ENCODE measurements at places on chromosomes 3 and 15.

- no peak for DNase-seq
Observed at GRCh38 chr3:1830851-1831250, 267.8 kb upstream of the CNTN4 start.

GRCh38 chr3:127461286-127461910 lies 129.1 kb downstream of the TPRA1 start:
- DNase-seq = no peak

- no peak for DNase-seq
Observed at GRCh38 chr3:62589078-62589477, 215.7 kb upstream of the FEZF2 start.

- DNase-seq = no peak
Observed at GRCh38 chr3:115632026-115632425, 8.7 kb downstream of the GAP43 start.

DNA sequence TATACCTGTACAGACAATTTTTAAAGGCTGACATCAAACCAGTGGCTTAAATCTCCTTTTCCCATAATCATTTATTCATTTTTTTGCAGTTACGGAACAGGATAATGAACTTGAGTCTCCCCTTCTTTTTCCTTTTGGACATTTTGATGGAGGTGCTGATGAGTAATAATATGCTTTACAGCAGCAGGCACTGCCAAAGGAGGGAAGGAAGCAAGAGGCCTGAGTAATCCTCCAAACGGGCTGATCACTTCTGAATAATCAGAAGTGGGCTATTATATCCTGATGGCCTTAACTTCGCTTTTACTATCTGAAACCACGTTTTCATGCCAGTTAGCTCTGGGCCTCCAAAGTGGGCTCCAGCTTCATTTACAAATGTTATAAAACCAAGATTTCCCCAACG lies 527.2 kb downstream of the FOXP1 start:
- no peak for DNase-seq

GRCh38 chr15:67799801-67800205 lies 25.5 kb upstream of the SKOR1 start:
- no peak for DNase-seq

DNA sequence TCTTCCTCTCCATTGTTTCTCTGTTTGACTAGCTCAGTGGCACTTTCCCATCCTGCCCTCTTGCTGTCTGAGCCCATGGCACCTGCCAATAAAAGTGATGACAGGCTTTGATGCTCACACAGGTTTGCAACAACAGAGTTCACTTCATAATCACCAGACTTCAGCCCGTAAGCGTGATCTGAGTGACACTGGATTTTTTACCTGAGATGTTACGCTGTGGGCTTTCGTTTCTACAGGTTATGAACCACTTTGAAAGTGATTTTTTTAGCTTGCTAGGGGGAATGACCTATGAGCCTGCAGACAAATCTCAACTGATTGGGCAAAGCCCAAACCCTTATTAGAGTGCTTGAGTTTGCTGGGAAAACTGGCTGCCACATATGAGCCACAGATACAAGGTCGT lies 173.9 kb upstream of the ICE2 start:
- no peak for DNase-seq

DNA sequence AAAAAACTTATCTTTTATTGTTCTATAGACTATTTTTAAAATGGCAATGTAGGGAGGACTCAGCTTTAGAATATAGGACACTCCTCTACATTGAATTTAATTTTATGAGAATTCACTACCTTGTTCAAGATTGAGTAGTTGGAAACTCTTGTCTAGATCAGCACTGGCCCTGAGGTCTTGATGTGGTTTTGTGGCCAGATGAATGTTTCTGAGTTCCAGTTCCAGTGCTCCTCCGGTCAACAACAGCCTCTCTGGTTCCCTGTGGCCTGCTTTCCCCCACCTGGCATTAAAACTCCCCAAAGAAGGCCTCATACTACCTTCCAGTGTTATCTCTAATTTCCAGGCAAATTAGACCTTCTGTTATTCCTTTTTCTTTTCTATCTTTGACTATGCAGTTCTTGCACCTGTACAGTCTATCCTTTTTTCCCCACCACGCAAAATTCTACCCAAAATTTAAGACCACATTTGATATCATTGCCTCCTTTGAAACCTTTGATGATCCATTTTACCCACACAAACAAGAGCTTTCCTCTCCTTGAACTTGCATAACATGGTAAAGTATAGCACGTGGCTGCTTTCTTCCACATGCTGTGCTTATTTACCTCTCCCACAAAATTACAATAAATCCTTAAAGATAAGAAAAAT lies 9.6 kb upstream of the ANP32A start:
- DNase-seq = no peak

- no peak for DNase-seq
Observed at GRCh38 chr3:107430996-107431245, 53.7 kb downstream of the CCDC54 start.

- no peak for DNase-seq
Observed at GRCh38 chr3:172853921-172854666, 103.6 kb downstream of the ECT2 start.

GRCh38 chr15:42608110-42608531 lies 32.7 kb downstream of the STARD9 start:
- no peak for DNase-seq

GRCh38 chr3:76011121-76011520 lies 225.8 kb upstream of the ZNF717 start:
- no peak for DNase-seq

- DNase-seq = no peak
Observed at GRCh38 chr15:96747291-96747690, 416.8 kb downstream of the NR2F2 start.

- DNase-seq = no peak
Observed at GRCh38 chr15:45449916-45450867, 71.8 kb upstream of the GATM start.

DNA sequence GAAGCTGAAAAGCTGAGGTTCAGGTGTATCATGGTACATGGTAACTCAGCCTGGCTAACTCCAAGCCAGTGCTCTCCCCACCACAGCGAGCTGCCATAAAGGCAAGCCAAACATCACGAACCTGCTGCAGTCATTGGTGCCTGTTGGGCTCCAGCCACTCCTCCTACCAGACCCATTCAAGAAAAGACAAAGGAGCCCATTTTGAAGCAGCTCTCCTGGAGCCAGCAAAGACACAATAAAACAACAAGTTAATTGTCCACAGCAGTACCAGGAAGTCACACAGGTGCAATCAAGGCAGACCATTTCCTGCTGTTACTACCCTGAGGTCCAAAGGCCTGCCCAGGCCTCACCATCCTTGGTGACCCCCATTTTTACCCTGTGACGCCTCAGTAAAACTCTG lies 77.6 kb downstream of the DAPK2 start:
- DNase-seq = no peak

- DNase-seq = no peak
Observed at GRCh38 chr3:69081583-69082262, 1.6 kb upstream of the UBA3 start.

GRCh38 chr3:18086760-18087159 lies 338.4 kb downstream of the SATB1 start:
- no peak for DNase-seq

- no peak for DNase-seq
Observed at GRCh38 chr15:33322091-33322490, 11.3 kb downstream of the RYR3 start.

DNA sequence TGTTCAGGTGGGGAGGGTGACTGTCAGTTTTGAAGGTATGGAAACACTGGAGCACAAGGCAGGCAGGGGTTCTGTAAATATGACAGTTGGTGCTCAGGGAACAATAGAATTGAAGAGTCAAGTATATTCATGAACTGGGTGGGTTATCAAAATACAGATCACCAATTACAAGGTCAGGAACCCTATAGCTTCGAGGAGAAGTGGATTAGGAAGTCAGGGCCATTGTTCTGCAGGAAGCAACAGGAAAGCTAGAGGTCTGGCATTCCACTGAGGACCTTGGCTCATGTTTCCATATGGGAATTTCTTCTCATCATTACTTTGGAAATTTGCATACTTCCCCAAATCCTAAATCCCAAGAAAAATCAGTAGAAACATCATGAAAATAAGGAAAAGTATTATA lies 125.9 kb downstream of the MYRIP start:
- no peak for DNase-seq

DNA sequence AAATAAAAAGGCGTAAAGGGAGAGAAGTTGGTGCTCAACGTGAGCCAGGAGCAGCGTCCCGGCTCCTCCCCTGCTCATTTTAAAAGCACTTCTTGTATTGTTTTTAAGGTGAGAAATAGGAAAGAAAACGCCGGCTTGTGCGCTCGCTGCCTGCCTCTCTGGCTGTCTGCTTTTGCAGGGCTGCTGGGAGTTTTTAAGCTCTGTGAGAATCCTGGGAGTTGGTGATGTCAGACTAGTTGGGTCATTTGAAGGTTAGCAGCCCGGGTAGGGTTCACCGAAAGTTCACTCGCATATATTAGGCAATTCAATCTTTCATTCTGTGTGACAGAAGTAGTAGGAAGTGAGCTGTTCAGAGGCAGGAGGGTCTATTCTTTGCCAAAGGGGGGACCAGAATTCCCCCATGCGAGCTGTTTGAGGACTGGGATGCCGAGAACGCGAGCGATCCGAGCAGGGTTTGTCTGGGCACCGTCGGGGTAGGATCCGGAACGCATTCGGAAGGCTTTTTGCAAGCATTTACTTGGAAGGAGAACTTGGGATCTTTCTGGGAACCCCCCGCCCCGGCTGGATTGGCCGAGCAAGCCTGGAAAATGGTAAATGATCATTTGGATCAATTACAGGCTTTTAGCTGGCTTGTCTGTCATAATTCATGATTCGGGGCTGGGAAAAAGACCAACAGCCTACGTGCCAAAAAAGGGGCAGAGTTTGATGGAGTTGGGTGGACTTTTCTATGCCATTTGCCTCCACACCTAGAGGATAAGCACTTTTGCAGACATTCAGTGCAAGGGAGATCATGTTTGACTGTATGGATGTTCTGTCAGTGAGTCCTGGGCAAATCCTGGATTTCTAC lies at the start of gene RARB:
TSS of gene RARB (plus strand) at position 322 of the 847 bp plus-strand sequence. CDS start at position 791, 469 bp downstream.
- DNase-seq = peak; percentile 92

DNA sequence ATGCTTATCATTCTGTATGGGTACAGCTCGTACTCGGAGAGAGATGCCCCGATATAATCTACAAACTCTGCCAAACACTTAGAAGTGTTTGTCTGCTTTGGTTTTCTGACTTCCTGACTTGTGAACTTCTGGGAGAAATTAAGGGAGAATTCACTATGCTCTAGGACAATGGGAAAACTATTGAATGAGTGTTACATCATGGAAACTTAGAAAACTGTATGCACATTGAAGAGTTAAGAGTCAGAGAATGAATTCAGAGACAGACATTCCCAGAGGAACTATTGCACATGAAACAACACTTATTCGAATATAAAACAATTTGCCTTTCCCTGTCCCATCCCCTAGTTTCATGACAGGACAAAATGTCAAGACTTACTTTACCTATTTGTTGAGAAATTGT lies 57.8 kb downstream of the DTWD1 start:
- no peak for DNase-seq

DNA sequence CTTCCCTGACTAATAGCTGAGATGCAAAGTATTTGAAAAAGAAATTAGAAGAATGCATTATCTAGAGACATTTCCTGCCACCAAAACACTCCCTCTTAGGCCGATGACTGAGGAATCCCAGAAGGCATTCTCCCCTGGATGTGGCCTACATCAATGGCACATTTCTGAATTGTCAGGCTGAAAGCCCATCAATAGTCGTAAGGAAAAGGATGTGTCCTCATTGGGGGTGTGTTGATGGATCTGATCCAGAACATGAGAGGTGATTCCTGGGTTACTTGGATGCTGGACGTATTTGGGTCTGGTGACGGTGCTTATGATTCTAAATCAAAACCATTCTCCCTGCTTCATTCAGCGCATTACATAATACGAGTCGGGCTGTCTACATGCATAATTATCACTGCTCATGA lies 216.9 kb upstream of the CDIN1 start:
- no peak for DNase-seq

GRCh38 chr3:108305484-108306172 lies 9.3 kb downstream of the HHLA2 start:
- no peak for DNase-seq

- DNase-seq = no peak
Observed at GRCh38 chr3:122826278-122826677, 31.4 kb downstream of the SLC49A4 start.

- no peak for DNase-seq
Observed at GRCh38 chr3:135000465-135000864, 205.4 kb downstream of the EPHB1 start.

DNA sequence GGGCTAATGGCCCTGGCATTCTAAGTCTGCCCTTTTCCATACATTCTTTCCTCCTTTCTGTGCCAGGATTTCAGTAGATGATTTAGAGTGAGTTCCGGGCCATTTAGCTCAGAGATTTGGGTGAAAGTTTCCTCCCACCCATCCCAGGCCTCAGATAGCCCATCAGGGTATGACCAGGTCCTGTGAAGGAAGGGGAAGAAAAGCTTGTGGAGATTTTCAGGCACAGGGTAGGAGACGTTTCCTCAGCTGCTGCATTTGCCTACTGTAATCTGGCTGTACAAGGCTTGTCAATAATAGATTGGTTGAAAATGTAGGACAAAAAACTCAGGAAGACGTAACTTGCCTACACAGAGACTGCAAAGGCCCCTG lies 63.2 kb upstream of the BCL6 start:
- DNase-seq = no peak

GRCh38 chr15:71400294-71400693 lies 285.0 kb downstream of the THSD4 start:
- DNase-seq = no peak

- DNase-seq = no peak
Observed at GRCh38 chr3:52176951-52177700, 20.8 kb upstream of the ALAS1 start.

- DNase-seq = no peak
Observed at GRCh38 chr15:44722011-44722410, 10.7 kb downstream of the B2M start.

GRCh38 chr3:46972396-46972795 lies 4.1 kb downstream of the CCDC12 start:
- DNase-seq = no peak

GRCh38 chr3:108060331-108060730 lies 30.5 kb downstream of the CD47 start:
- DNase-seq = no peak

DNA sequence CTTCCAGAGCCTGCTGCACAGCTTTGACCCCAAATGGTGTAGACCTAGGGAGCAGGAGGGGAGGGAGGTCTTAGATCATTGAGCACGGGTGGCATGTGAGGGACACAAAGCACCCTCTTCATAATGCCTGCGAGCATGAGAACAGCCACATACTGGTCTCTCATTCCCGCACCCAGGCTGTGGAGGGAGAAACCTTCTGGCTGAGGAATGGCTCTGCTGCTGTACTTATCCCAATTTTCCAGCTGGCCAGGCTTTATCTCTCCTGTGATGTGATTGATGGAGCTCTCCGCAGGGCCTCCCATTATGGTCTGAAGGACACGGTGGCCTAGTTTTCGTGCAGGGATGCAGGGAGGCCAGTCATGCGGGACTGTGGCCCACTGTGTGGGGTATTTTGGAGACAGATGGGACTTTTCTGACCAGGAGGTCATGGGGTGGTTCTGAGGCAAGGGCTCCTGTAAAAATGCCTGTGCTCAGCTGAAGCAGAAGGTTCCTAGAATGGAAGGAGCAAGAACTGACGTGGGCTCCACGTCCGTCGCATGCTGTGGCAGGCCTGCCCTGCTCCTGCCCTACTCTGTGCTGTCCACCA lies 251.5 kb downstream of the PLCL2 start:
- peak; percentile 6 for DNase-seq
